ENCODE measurements at places on chromosomes 6 and 20.

GRCh38 chr20:21583486-21584168, 69.8 kb upstream of the NKX2-2 start:
- no peak for DNase-seq

DNA sequence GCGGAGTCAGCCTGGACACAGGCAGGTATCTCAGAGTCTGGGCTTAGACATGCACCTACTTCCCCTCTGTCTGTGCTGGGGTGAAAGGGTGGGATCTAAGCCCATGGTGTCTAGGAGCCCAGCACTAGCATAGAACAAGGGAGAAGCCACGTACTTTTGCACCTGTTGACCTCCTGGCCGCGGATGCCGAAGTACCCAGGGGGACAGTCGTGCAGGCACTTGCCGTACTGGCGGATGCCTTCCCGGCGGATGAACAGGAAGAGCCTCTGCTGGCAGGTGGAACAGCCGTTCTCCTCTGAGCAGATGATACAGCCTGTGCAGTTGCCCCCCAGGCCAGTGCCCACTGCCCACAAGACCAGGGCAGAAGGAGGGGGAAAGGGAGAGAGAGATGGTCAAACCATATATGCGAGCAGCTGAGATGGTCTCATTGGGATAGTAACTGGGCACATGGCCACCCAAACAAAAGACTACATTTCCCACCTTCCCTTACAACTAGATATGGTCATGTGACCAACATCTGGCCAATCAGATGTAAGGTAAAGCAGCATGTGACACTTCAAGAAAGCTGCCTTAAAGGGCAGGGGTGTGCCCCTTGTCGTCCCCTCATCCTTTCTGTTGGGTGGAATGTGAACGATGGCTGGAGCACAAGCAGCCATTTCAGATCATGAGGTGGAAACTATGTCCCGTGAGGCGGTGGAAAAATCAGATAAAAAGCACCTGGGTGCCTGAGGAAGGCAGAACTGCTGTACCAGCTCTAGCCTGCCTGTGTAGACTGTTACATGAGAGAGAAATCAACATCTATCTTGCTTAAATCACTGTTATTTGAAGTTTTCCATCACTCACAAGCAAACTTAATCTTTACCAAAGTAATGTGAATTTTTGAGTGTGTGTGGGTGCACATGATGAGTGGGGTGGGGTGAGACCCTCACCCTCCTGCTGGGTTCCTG, 34.0 kb downstream of the RSPO4 start:
- peak; percentile 38 for DNase-seq

GRCh38 chr6:28208111-28208659, 16.9 kb upstream of the ZSCAN9 start:
- no peak for DNase-seq

DNA sequence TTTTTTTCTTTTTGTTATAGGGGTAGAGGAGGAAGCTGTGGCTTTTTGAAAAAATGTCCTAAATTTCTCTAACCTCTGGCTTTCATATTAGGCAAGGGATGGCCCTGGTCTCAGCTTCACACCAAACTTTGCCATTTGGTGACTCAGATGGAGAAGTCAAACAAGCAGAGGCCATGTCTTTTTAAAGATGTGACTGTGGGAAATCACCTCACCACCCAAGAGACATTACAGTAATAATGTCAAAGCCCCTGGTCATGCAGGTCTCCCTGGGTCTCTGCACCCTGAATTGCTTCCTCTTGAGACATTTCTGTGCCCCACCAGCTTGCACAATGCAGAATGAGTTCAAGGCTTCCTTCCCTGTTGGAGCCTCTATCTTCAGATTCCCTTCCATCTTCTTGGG, 39.5 kb upstream of the ADGRF5 start:
- peak; percentile 69 for DNase-seq

GRCh38 chr20:48526936-48527335, 300.9 kb downstream of the PREX1 start:
- DNase-seq = no peak

DNA sequence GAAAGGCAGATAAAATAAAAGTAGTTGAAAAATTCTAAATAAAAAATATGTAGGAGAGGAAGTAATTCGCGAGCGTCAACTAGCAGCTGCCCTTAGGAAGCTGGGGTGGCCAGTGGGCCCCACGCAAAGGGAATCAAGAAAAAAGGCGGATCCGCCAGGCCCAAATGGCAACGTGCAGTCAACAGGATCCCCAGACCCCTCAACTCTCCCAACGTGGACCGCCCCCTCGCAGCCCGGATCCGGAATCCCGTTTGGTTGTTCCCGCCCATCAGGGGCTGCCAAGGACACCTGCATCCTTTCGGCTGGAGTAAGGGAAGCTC, 296 bp downstream of the DZANK1 start:
- DNase-seq = no peak

DNA sequence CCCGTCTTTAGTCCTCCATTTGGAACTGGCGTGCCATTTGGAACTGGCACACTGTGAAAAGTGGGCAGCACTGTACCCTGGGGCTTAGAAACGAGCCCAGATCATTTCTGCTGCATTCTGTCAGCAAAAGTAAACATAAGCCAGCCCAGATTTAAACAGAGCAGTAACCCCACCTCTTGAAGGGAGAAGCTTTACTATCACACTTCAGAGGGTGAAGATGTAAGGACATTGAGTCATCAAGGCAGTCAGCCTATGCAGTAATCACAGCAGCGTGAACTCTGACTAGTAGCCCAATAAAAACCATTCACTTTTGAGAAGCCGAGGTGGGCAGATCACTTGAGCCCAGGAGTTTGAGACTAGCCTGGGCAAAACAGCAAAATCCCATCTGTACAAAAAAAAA, 216.9 kb downstream of the EYA2 start:
- DNase-seq = no peak

- no peak for DNase-seq
These were observed 101.3 kb downstream of the EDN1 start for GRCh38 chr6:12391472-12391871.

- no peak for DNase-seq
These were observed 6.6 kb downstream of the ZNF335 start for GRCh38 chr20:45965169-45966002.

DNA sequence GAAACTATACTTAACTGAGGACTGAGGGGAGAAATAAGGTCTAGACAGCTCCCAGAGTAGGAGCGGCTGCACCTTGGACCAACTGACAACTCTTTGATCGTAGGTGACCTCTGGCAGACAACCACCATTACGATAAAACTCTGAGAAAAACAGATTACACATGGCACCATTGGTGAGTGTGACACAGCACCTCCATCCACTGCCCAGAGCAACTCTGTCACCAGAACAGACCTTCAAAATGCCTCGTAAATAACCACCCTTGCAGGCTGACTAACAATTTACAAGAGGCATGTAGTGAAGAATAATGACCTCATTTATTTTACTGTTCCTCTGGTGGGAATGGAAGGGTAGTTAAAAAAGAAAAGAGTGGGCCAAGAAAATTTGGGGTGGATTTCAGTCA, 64.2 kb downstream of the F13A1 start:
- DNase-seq = no peak

GRCh38 chr6:72525821-72526510, 95.9 kb upstream of the KCNQ5 start:
- DNase-seq = no peak

GRCh38 chr6:136763255-136763654, 29.0 kb downstream of the MAP3K5 start:
- DNase-seq = no peak

GRCh38 chr6:105881608-105882007, 204.5 kb upstream of the PRDM1 start:
- no peak for DNase-seq

- no peak for DNase-seq
These were observed 138.0 kb downstream of the FUT9 start for GRCh38 chr6:96153775-96154174.

GRCh38 chr6:16380220-16380809, 141.9 kb downstream of the GMPR start:
- DNase-seq = peak; percentile 19

DNA sequence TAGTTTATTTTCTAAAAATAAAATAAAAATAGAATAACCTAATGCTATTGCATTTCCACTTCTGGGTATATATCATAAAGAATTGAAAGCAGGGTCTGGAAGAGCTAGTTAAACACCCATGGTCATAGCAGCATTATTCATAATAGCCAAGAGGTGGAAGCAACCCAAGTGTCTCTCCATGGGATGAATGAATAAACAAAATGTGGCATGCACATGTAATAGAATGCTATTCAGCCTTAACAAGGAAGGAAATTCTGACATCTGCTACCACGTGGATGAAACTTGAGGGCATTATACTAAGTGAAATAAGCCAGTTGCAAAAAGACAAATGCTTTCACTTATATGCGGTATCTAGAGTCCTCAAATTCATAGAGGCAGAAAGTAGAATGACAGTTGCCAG, 130.8 kb downstream of the TIAM2 start:
- no peak for DNase-seq

DNA sequence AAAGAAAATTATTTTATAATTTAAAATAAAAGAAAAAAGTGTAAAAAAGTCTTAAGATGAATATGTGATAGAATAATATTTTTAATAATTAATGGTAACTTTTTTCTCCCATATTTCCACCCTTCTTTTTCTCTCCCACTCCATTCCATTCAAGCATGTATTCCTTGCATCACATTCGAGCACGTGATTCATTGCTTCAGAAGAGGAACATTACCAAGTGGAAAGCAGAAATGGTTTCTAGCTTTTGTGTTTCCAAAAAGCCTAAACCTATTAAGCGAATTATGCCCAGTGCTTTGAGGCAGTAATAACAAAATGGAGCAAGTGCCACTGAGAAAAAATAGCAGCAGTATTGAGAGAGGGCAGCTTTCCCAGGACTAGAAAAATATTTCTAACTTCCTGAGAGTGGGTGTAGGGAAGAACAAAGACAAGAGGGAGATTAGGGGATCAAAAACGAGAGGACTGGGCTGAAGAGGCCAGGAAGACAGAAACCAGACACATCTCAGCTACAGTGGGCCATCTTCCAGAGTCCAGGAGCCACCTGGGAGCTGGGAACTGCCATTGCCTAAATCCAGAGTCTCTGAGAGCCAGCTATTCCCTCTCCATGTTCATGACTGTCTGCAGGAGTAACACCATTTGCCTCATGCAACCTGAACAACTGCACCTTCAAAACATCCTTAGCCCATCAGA, 15.0 kb upstream of the AKIRIN2 start:
- peak; percentile 90 for DNase-seq

DNA sequence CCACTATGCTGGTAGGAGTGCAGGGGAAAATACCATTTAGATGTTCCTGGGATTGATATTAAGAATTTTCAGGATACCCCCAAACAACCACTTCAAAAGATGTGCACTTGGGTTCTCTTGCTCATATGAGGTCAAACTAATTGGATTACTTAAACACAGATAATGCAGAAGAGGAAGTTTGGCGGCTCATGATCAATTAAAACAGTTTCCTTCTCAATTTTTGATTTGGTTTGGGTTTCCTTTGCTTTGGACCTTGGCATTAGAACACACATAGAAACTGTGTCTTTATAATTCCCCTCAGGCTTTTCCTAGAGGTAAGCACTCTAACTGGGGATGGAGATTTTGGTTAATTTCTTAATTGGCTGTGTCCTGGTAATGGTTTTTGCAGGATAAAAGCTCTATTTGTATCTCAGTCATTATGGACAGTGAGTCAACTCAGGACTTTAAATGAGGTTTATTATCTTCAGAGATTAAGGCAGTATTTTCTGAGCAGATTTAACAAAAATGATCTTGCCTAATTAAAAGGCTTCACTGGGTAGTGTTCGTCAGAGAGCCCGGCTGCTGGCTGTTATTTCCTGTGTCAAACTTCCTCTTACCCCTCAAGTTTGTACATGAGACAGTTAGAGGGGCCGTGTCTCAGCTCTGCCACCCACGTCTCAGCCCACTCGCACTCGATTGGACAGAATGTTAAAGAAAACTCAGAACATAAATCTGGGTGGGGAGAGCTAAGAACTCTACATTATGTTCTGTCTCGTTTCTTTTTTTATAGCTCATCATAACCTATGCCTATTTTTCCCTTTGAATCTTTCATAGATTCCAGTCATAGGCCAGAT, 50.3 kb upstream of the PREP start:
- peak; percentile 61 for DNase-seq

DNA sequence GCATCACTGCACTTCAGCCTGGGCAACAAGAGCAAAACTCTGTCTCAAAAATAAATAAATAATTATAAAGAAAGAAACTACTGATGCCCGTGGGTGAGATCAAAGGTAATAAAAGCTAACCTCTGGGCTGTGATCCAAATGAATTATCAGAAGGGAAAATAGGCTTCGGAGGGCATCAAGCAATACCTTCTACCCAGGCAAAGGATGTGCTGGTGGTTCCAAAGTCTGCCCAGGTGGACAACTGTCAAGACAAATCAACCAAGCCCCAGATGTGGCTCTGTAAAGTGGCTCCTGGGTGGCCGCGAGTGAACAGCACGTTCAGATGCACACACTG, 95.6 kb downstream of the SCML4 start:
- no peak for DNase-seq

DNA sequence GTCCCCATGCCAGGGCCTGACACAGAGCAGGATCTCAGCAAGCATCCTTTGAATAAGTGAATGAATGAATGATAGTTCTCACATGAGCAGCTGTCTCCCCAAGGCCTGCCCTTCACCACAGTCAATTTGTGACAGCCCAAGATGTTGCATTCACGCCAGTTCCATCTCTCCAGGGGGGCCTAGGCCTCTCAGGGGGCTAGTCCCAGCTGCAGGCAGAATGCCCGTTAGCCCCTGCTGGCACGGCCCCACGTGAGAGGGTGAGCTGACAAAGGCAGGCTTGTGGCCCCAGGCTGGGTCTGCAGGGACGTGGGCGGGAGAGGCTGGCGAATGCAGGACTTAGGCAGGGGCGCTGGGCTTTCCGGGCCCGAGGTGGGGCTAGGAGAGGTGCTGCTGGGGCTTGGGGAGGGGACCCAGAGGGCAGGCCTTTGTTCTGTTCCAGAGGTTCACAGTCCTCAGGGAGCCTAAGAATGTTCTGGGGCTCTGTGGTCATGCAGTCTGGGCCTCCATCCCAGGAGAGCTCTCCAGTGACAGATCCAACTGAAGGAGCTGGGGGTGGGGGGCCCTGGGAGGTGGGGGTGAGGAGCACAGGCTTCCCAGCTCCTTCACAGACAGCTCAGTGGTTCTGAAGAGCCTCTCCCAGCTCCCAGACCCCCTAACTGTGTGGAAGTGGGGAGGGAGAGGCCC, 30.5 kb upstream of the TLDC2 start:
- DNase-seq = no peak

- no peak for DNase-seq
These were observed 13.8 kb downstream of the ASIP start for GRCh38 chr20:34254979-34255378.

All from inflammatory macrophage treated with lipopolysaccharide for 4 hours (primary cell).